HS-27A (cell line): ENCODE measurements at places on chromosomes 2 and 18.

GRCh38 chr2:46306330-46306751, 9.1 kb downstream of the EPAS1 start:
- no peak for DNase-seq

DNA sequence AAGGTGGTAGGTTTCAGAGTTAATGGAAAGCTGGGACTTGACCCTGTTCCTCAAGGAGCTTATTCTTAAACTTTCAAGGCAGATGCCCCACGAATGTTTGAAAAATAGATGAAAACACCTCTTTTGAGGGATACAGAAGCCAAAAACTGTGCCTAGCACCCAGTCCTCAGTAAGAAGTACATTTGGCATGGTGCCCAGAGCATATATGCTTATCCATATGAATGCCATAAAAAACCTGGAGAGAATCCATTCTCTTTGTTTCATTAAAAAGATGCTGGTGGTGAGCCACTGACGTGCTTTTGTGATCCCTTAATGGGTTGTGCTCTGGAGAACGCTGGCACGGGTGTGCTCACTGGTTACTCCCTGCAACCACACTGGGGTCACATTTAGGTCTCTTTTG, 69.0 kb downstream of the IL1R2 start:
- no peak for DNase-seq

GRCh38 chr2:107358362-107358761, 468.3 kb upstream of the RGPD4 start:
- DNase-seq: no peak

- no peak for DNase-seq
Observed at GRCh38 chr2:38722271-38723061, 28.7 kb downstream of the SRSF7 start.

DNA sequence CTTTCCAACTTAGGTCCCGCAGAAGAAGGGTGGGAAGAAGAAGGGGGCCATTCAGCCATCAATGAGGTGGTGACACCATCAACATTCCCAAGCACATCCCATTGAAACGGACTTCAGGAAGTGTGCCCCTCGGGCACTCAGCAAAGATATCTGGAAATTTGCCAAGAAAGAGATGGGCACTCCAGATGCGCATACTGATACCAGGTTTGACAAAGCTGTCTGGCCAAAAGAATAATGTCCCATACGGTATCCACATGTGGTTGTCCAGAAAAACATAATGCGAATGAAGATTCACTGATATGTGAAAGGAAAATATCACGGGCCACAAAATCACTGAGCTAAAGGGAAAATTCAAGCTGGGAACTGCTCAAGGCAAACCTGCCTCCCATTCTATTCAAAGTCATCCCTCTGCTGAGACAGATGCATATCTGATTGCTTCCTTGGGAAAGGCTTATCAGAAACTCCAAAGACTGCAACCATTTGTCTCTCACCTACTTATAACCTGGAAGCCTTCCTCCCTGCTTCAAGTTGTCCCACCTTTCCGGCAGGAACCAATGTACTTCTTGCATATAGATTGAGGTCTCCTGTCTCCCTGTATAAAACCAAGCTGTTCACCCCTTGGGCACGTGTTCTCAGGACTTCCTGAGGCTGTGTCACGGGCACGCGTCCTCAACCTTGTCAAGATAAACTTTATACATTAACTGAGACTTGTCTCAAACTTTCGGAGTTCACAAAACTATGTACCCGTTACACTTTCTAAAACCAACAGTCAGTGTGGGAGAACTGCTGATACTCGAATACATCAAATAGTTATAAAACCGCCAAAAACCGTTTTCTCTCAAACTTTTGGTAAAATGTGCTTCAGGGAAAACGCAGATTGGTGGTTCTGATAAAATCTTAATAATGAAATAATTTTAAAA, 1.3 kb upstream of the PDK1 start:
- DNase-seq: no peak

DNA sequence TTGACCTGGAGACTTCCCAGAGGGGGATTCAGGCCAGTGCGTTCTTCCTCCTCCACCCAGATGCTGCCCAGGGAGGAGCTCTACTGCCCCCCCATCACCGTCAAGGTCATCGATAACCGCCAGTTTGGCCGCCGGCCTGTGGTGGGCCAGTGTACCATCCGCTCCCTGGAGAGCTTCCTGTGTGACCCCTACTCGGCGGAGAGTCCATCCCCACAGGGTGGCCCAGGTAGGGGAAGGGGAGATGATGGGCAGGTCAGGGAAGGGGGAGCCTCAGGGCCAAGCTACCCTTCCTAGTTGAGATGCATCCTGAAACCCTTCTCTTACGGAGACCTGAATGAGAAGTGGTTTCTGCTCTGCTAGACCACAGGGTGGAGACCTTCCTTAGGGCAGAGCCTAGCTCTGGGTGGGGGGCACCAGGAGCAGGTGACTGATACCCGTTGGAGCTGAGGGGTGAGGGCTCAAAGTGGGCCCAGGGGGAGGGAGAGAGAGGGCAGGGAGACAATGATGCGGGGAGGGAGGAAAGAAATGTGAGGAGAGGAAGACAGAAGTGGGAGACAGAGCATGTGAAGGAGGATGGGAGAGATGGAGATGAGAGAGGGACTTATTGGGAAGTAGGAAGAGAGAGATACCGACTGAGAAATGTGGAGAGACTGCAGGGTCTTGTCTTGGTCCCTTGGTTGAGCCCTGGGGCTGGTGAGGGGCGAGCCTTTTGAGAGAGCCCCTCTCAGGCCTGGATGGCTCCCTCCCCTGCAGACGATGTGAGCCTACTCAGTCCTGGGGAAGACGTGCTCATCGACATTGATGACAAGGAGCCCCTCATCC, 159.4 kb downstream of the DYSF start:
- no peak for DNase-seq

DNA sequence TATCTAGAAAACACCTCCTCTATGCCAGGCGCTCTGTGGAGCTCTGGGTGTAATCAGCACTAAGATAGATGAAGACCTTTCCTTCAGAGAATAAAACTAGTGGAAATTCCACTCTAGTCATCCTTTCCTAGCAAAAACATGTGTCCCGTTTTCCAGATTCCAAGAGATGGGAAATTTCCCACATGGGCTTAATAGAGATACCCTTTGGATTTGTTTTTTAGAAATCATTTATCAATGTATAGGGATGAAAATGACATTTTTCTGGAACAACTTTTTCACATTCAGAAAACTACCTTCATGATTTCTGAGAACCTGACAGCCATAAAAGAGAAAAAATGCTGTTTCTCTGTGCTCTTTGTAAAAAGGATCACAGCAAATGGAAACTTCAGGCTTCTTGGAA, 152.1 kb downstream of the NCKAP5 start:
- DNase-seq: no peak

GRCh38 chr2:235554936-235555335, 61.1 kb downstream of the AGAP1 start:
- DNase-seq: no peak

- DNase-seq: no peak
Observed at GRCh38 chr18:26438980-26439379, 109.4 kb downstream of the KCTD1 start.

- no peak for DNase-seq
Observed at GRCh38 chr2:142030735-142031134, 100.1 kb downstream of the LRP1B start.

DNA sequence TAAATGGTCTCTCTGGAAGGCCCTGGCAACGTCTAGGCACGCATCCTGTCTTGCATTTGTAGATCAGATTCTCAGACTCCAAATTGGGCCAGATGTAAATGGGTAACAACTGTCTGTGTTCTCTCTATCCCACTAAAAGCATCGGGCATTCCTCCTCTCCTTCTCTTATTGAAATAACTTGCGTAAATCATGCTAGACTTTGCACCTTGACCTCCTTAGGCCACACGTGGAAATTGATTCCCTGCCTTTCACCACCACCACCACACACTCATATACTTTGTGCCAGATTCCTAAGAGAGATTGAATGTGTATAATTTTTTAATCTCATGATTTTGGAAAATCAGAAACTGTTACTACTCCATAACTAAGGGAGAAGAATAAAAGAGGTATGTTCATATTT, 21.3 kb downstream of the MAPRE3 start:
- DNase-seq: no peak
